ENCODE measurements at places on chromosomes 3 and 15. TPM values are rescaled to one million over a fixed set of nuclear protein-coding genes. Genes with fewer than 3 reads are reported as not detected.

Gene SPTBN5
- total RNA-seq, result 2.7 TPM

Gene CYP8B1
- total RNA-seq, result not detected

Gene NR1I2
- not detected for total RNA-seq

Gene GNAT1
- under 0.01 TPM for total RNA-seq

Gene ALCAM
- 28.4 TPM for total RNA-seq

- no peak for DNase-seq
Observed at GRCh38 chr3:124787476-124788195, 57.4 kb downstream of the UMPS start.

- DNase-seq, result no peak
Observed at GRCh38 chr15:78343276-78344060, 3.3 kb downstream of the CRABP1 start.

DNA sequence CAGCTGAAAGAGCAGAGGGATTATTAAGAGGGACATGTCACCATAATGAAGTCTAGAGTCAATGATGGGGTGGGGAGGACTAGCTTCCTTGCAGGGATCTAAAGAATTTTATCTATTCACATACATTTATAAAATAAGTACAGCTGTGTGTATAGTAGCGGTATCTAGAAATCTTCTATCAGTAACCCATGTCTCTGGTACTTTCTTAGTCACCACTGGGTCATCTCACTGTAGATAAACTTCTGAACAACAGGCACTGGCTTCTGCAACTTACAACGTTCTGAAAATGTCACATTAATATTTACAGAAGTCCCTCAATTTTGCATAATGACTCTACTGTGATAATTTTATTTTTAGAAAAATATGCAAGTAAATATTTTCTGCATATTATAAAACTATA, 401.7 kb downstream of the TBC1D5 start:
- no peak for DNase-seq

Data from dermis microvascular lymphatic vessel endothelial cell (primary cell).